ENCODE measurements at places on chromosomes 12 and 14.
A peak's percentile ranks its signal among the peaks of the same experiment; 100 is the strongest.

GRCh38 chr12:57893431-57894353 lies 47.2 kb upstream of the CTDSP2 start:
- DNase-seq: peak; percentile 88

DNA sequence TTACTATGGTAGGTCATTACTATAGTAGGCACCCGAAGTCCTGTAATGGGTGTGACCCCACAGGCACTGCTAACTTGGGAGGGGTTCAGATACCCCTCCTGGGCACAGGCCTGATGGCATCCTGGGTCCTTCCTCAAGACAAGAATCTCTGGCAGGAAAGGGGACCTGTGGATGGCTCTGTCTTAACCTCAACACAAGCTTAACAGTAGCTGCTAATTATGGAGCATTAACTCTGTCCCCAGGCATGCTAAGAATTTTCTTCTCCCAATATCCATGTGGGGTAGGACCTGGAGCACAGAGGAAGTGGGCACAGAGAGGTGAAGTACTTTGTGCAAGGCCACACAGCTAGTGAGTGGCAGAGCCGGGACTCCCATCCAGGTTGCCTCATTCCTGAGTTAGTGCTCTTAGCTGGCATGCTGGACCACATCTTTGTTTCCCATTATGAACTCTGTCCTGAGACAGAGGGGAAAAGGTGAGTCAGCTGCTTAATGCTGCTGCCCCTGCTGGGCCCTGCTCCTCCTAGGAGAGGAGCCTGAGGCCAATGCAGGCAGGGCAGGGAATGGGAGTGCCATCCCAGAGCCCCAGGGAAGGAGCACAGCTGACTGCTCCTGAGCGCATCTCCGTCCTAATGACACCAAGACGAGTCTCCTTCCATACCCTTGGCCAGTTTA lies 32.1 kb downstream of the GALNT16 start:
- DNase-seq: peak; percentile 8

GRCh38 chr12:49476091-49476490 lies 62.7 kb upstream of the KCNH3 start:
- DNase-seq: no peak

GRCh38 chr12:109729371-109729781 lies 15.8 kb downstream of the FAM222A start:
- no peak for DNase-seq

DNA sequence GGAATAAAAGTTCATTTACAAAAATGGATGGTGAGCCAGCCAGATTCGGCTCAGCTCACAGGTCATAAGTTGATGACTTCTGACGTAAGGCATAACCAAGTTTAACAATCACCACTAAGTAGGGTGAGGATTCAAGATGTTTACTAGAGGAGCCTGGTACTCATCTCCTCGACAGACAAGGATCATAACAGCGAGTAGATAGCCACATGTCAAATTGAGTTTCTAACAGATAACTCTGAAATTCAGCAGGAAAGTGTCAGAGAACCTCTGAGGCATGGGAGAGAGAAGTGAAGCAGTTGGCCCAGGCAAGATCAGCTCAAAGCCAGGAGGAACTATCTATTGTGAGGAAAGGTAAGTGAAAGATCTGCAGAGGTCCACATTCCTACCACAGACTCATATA lies 208.7 kb downstream of the NELL2 start:
- DNase-seq: no peak

DNA sequence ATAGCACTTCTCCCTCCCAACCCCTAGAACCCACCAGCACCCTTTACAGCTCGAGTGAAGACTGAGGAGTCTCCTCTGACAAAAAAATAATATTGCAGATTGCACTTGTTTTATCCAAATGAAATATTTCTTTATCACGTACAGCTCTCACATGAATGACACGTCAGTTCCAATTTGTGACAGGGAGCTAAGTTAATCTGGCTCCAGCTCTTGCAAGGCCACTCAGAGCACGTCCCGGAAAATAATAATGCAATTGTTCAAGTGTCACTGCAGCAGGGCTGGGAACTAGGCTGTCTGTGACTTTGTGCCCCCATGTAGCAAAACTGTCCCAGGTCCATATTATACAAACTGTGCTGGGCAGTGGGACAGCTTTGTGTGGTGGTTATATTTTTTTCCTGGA lies 539.6 kb downstream of the VRK1 start:
- DNase-seq: no peak

GRCh38 chr14:102629011-102629444 lies 36.6 kb downstream of the RCOR1 start:
- DNase-seq: no peak

- DNase-seq: no peak
Measured at GRCh38 chr14:30260833-30261607, 297.9 kb upstream of the G2E3 start.

DNA sequence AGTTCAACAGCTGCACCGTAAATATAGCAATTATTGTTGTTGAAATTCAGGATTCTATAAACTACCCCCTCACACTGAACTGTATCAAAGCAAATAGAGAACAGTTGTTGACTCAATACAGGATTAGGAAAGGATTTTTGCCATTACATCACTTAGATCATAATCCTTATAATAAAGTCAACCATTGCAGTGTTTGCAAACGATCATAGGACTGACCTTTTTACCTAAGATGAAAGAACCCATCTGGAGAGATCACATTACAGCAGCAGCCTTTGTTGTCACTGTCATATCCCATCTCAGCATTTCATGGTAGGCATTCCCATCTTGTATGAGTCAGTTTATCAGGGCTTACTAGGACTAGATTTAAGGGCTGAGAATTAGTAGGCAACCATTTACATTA lies 96.1 kb downstream of the IPO8 start:
- DNase-seq: peak; percentile 88

DNA sequence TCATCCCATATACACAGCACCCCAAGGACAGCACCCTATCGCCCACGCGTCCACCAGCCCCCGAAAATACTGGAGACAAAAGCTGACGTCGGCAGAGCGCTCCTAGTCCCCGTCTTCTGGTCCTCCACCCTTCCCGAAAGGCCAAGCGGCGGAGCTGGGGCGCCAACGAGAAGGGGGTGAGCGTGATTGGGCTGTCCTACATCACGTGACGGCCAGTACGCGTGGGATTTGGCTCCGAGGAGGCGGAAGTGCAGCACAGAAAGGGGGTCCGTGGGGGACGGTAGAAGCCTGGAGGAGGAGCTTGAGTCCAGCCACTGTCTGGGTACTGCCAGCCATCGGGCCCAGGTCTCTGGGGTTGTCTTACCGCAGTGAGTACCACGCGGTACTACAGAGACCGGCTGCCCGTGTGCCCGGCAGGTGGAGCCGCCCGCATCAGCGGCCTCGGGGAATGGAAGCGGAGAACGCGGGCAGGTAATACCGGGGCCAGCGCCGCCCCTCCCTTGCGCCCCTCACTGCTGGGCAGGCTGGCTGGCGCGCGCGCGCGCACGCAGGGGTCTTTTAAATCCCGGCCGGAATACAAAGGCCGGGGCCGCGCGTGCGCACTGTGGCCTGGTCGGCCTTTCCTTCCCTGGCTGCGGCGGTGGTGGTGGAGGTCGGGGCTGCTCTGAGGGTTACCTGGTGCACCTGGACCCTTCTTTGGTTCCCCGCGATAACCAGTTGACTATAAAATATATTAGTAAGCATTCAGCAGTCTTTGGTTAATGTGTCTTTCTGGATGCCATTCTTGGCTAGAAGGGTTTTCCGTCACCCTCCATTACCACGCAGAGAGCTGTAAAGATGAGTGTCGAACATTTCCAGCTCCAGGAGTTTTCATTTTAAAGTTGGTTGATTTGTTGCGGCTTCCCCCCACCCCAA lies at the start of gene TDG:
Gene TDG, plus strand, starts transcription at position 283 of the 915 bp plus-strand sequence. Its CDS starts 166 bp downstream, at position 449.
- DNase-seq: peak; percentile 99

- DNase-seq: no peak
Measured at GRCh38 chr14:85523624-85524023, 6.3 kb upstream of the FLRT2 start.

GRCh38 chr14:91866061-91866460 lies 1.3 kb downstream of the TC2N start:
- peak; percentile 72 for DNase-seq

DNA sequence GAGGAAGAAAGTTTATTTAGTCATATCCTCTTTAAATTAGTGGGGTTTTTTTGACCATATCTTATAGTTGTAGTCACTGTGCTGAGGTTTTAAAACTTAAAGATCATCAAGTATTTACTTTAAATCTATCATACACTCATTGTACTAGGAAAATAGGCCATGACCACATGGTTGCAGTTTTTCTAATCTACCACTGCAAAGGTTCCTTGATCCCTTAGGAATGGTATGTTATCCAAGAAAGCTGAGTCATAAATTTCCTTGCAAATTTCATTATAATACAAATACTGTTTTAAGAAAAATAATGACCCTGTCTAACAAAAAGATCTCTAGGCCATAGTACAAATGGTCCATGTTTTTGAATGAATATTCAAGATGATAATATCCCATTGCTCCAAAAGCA lies 74.7 kb downstream of the DBX2 start:
- no peak for DNase-seq

DNA sequence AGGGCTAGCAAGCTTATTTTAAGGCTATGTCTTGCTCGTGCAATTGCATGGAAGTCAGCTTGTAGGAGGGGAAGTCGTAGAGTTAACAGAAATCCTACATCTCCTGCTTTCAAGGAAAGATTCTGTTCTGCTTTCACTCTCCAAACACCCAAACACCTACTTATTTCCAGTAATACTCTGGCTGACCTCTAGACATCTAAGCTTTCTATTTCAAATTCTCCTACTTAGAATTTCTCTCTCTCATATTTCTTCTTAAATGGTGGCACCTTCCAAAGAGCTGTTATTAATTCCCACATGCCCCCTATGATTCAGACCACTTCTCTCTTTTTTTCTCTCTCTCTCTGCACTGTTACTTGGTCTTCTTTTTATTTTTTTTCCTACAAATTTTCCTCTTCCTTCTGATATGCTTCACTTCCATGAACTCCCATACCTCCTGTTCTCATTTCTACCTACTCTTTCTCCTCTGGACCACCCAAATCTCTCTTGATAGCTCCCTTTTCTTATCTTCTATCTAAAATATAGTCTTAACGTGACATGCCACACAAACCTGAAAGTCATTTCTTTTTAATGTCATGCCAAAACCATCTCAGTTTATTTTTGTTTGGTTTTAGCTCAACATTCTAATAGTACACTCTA lies 90.8 kb downstream of the RPS6KA5 start:
- DNase-seq: peak; percentile 16

DNA sequence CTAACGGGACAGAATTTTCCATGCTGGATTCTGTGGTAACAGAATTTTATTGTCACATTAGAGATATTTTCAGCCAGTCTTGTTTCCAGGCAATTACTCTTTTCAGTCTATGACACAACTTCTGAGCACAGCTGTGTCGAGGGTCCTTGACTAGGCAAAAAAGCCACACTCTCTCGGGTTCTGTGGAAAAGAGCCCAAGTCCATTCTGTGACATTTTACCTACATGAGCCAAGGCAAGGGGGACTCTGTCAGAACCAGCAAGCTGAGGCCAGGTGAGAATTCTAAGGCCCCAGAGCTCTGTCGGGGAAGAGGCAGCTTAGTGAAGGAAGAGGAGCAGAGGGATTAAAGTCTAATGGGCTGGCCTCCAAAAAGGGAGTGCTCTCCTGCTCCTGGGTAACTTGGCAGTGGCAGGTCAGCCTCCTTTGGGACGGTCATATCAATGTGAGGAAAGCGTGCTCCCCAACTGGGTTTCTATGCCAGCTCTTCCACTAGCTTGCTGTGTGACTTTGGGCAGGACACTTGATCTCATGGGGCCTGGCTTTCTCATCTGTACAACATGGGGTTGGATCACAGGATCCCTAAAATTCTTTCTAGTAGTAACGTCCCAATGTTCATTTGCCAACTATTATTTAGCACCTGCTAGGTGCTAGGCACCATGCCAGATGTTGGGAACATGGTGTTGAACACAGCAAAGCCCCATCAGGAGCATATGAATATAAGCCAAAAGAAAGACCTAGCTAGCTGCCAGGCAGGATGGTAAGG lies 16.0 kb upstream of the RIC8B start:
- no peak for DNase-seq

- DNase-seq: no peak
Measured at GRCh38 chr14:77917491-77918201, 117.7 kb downstream of the ADCK1 start.

DNA sequence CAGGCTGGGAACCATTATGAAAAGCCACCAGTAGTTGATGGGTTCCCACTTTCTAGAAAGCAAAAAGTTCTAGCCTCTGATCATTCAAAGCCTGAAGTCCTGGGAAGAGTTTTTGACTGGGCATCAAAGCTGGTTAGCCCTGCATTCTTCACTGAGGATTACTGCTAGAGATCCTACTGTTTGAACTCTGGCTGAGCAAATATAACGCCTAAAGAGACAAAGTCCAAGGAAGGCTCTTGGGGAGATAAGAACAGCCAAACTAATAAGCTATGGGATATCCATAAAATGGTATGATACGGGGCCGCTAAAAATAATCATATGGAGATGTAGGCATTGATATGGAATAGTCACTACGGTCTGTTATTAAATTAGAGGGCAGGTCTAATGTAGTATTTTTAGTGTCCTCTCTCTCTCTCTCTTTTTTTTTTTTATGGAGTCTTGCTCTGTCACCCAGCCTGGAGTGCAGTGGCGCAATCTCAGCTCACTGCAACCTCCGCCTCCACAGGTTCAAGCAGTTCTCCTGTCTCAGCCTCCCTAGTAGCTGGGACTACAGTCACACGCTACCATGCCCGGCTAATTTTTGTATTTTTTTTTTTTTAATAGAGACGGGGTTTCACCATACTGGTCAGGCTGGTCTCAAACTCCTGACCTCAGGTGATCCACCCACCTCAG lies 35.5 kb downstream of the PLXNC1 start:
- DNase-seq: no peak

Measured in iris pigment epithelial cell (primary cell).